ENCODE measurements at places on chromosomes 4 and X. TPM values are rescaled to one million over a fixed set of nuclear protein-coding genes. Genes with fewer than 3 reads are reported as not detected.

GRCh38 chr4:15653864-15654592 is 1.1 kb downstream of the FBXL5 start:
- H3K36me3 ChIP-seq, result no peaks in the 10 kb centered on the region
- peak overlapping the region; percentile 89 for H3K27ac ChIP-seq
- H3K4me3 ChIP-seq, result peak overlapping the region; percentile 68
- no peak for DNase-seq

GRCh38 chr4:1496116-1496642 is 89.9 kb upstream of the NKX1-1 start:
- DNase-seq, result no peak
- no peak overlapping the region for H3K4me3 ChIP-seq
- no peaks in the 10 kb centered on the region for H3K36me3 ChIP-seq
- H3K27me3 ChIP-seq, result peaks cover 35% of the 10 kb centered on the region
- no peak overlapping the region for H3K27ac ChIP-seq

GRCh38 chrX:34578237-34578636 is 78.8 kb downstream of the TMEM47 start:
- H3K4me3 ChIP-seq, result no peak overlapping the region
- no peaks in the 10 kb centered on the region for H3K36me3 ChIP-seq
- H3K27ac ChIP-seq, result no peak overlapping the region
- H3K27me3 ChIP-seq, result no peaks in the 10 kb centered on the region
- no peaks in the 10 kb centered on the region for H3K4me1 ChIP-seq

GRCh38 chrX:17495052-17495451 is 120.1 kb downstream of the NHS start:
- H3K27me3 ChIP-seq, result no peaks in the 10 kb centered on the region
- H3K4me3 ChIP-seq, result no peak overlapping the region
- H3K27ac ChIP-seq, result no peak overlapping the region
- no peaks in the 10 kb centered on the region for H3K4me1 ChIP-seq
- no peak for DNase-seq
- no peaks in the 10 kb centered on the region for H3K36me3 ChIP-seq

GRCh38 chr4:178738026-178738425 is 1295.8 kb upstream of the AGA start:
- no peaks in the 10 kb centered on the region for H3K4me1 ChIP-seq
- no peak overlapping the region for H3K4me3 ChIP-seq
- no peaks in the 10 kb centered on the region for H3K36me3 ChIP-seq
- H3K27me3 ChIP-seq, result no peaks in the 10 kb centered on the region

DNA sequence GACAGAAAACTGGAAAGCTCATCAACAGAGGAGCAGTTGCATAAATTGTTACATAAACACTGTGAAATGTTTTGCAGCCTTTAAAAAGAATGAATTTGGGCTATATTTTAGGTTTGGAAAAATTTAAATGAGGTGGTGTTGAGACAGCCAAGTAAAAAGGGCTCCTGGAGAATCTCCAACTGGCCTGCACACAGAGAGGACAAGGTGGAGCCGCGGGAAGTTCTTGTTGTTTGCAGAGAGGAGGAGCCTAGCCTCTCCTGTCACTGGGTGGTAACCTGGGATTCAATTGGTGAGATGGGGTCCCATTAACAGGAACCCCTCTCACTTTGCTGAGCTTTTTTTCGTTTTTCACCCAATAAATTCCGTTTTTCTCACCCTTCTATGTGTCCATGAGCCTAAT is 13.4 kb downstream of the GIMD1 start:
- no peaks in the 10 kb centered on the region for H3K4me1 ChIP-seq
- no peak overlapping the region for H3K27ac ChIP-seq
- peaks cover 10% of the 10 kb centered on the region for H3K36me3 ChIP-seq
- no peaks in the 10 kb centered on the region for H3K27me3 ChIP-seq

DNA sequence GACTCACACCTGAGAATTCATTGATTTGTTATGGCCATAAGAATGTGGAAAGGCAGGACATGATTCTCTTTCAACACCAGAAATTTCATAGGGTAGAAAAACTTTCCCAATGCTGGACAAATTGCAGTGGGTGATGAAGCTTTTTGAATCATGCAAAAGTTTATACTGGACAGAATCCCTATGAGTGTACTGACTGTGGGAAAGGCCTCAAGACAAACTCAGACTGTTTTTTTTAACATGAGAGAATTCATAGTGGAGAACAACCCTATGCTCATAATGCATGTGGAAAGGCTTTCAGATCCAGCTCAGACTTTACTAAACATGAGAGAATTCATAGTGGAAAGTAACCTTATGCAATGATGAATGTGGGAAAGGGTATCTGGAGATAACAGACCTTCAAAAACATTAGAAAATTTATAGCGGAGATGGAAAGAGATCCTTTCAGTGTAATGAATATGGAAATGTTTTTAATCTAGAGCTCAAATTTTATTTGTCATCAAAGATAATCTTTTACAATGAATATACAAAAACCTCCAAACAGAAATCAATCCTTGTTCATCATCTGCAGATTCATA is 36.2 kb upstream of the MAGED1 start:
- H3K36me3 ChIP-seq, result no peaks in the 10 kb centered on the region
- H3K27ac ChIP-seq, result no peak overlapping the region
- H3K4me1 ChIP-seq, result no peaks in the 10 kb centered on the region
- no peaks in the 10 kb centered on the region for H3K27me3 ChIP-seq

DNA sequence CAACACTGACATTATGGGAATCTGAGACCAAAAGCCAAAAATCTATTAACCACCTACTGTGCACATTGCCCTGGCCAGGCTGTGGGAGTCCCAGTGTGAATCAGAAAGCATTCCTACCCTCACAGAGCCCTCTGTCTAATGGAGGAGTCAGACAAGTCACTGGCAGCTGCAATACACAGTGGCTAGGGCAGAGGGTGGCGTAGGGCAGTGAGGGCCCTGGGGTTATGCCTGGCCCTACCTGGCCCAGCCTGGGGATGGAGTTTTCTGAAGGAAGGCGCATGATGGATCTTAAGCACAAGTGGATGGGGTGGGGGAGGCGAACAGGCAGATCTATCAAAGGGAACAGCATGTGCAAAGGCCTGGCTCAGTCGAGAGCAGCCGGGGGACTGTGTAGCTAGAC is 10.8 kb downstream of the JAKMIP1 start:
- peaks cover 8% of the 10 kb centered on the region for H3K27me3 ChIP-seq
- no peak for DNase-seq
- H3K27ac ChIP-seq, result no peak overlapping the region
- H3K4me3 ChIP-seq, result no peak overlapping the region
- no peaks in the 10 kb centered on the region for H3K36me3 ChIP-seq
- H3K4me1 ChIP-seq, result no peaks in the 10 kb centered on the region

DNA sequence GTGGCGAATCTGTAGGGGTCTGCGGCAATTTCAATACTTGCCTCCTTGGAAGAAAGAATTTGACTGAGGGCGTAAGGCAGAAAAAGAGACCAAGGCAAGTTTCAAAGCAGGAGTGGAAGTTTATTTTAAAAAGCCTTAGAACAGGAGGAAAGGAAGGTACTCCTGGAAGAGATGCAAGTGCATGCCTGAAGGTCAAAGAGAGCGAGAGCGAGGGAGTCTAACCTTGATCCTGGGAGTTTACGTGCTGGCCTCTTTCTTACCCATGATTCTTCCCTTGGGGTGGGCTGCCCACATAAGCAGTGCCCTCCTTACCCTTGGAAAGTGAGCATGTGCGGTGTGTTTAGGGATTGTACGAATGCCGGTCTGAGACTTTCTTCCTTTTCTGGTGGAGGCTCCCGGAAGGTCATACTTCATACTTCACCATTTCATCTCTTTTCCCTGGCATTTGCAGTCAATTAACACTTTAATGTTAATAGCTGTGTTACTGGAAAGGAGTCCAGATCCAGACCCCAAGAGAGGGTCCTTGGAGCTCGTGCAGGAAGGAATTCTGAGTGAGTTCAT is 40.0 kb downstream of the ARSD start:
- no peaks in the 10 kb centered on the region for H3K4me1 ChIP-seq
- H3K27me3 ChIP-seq, result no peaks in the 10 kb centered on the region
- no peak for DNase-seq
- peak overlapping the region; percentile 48 for H3K4me3 ChIP-seq

- no peaks in the 10 kb centered on the region for H3K36me3 ChIP-seq
- no peaks in the 10 kb centered on the region for H3K4me1 ChIP-seq
- no peaks in the 10 kb centered on the region for H3K27me3 ChIP-seq
- no peak overlapping the region for H3K27ac ChIP-seq
- H3K4me3 ChIP-seq, result no peak overlapping the region
Observed at GRCh38 chr4:67234296-67234695, 311.0 kb downstream of the CENPC start.

- no peaks in the 10 kb centered on the region for H3K4me1 ChIP-seq
- H3K4me3 ChIP-seq, result no peak overlapping the region
Observed at GRCh38 chr4:182671231-182671630, 246.0 kb downstream of the DCTD start.

GRCh38 chr4:133869486-133869885 is 332.1 kb downstream of the PABPC4L start:
- no peaks in the 10 kb centered on the region for H3K4me1 ChIP-seq
- H3K27me3 ChIP-seq, result no peaks in the 10 kb centered on the region
- no peak for DNase-seq
- H3K36me3 ChIP-seq, result no peaks in the 10 kb centered on the region
- H3K4me3 ChIP-seq, result no peak overlapping the region

GRCh38 chr4:159689526-159689925 is 586.6 kb downstream of the RAPGEF2 start:
- DNase-seq, result no peak
- H3K36me3 ChIP-seq, result no peaks in the 10 kb centered on the region
- H3K27me3 ChIP-seq, result no peaks in the 10 kb centered on the region
- no peak overlapping the region for H3K4me3 ChIP-seq
- no peak overlapping the region for H3K27ac ChIP-seq

- H3K4me3 ChIP-seq, result no peak overlapping the region
- no peaks in the 10 kb centered on the region for H3K36me3 ChIP-seq
Observed at GRCh38 chrX:138946926-138947325, 235.4 kb upstream of the FGF13 start.

GRCh38 chrX:148530464-148531077 is 30.2 kb downstream of the AFF2 start:
- H3K27me3 ChIP-seq, result no peaks in the 10 kb centered on the region
- no peak for DNase-seq
- H3K27ac ChIP-seq, result no peak overlapping the region
- H3K4me1 ChIP-seq, result no peaks in the 10 kb centered on the region

DNA sequence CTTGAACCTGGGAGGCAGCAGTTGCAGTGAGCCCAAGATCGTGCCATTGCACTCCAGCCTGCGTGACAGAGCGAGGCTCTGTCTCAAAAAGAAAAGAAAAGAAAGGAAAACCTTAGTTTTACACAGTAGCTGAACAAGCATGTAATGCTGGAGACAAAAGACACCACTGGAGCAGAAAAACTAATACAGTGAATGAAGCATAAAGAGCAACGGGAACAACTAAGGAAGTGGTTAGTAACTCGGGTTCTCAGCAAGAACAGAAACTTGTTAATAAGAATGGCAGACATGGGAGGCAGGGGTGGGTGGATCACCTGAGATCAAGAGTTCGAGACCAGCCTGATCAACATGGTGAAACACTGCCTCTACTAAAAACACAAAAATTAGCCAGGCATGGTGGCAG is 263.7 kb downstream of the FSTL5 start:
- H3K4me3 ChIP-seq, result no peak overlapping the region
- DNase-seq, result no peak
- H3K27me3 ChIP-seq, result no peaks in the 10 kb centered on the region
- H3K4me1 ChIP-seq, result no peaks in the 10 kb centered on the region
- no peak overlapping the region for H3K27ac ChIP-seq

DNA sequence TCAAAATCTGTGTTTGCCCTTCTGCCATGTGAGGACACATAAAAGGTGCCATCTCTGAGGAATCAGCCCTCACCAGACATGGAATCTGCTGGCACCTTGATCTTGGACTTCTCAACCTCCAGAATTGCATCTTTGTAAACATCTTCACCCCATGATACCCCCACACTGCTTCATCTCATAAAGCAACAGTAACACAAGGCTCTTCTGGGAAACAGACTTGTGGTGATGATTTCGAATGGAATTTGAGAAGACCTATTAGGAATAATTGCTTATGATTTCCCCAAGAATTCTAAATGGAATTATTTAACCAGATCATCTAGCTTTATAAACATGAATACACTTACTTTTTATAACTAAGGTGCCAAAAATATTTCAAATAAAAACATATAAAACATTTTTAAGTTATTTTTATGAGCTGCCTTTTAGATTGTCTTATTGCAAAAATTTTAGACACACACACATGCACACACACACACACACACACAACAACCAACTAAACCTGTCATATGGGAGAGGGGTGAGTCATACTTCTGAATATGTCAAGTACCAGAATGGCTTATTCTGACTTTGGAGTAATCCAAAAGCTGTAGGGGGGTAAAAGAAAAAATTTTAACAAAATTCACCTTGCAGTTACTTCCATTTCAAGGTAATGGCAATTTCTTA is 82.0 kb downstream of the USP46 start:
- DNase-seq, result no peak
- no peak overlapping the region for H3K4me3 ChIP-seq
- no peak overlapping the region for H3K27ac ChIP-seq
- no peaks in the 10 kb centered on the region for H3K27me3 ChIP-seq

- peak within 1 kb of the TSS; percentile 94 for H3K4me3 ChIP-seq
- no peaks in the 10 kb centered on the region for H3K36me3 ChIP-seq
- peak; percentile 88 for DNase-seq
- H3K4me1 ChIP-seq, result peaks cover 48% of the 10 kb centered on the region
Observed at GRCh38 chr4:139556071-139556723, at the start of gene SETD7. TSS of gene SETD7 (minus strand) at chr4:139556219. CDS start at chr4:139556137, 82 bp downstream.

Gene MAGEE1
- 2.6 TPM for total RNA-seq

Gene TBX22
- not detected for total RNA-seq

Gene SPANXC
- not detected for total RNA-seq

Gene MYOZ2
- total RNA-seq, result 0.23 TPM

Gene TMPRSS11F
- not detected for total RNA-seq

Gene MXRA5
- 8.9 TPM for total RNA-seq

Gene MAP3K15
- total RNA-seq, result 2.1 TPM

Gene GLRA2
- not detected for total RNA-seq
